Spleen (tissue), 13 donors: ENCODE measurements at places on chromosomes 13 and 19. TPM values are rescaled to one million over a fixed set of nuclear protein-coding genes. Genes with fewer than 3 reads are reported as not detected.

Gene C13orf42
- not detected for total RNA-seq

Gene CGB5
- total RNA-seq = not detected

Gene MEX3D
- total RNA-seq = 11.7 TPM

Gene RNF17
- not detected for total RNA-seq

Gene PCP2
- total RNA-seq = 1.8 TPM

Gene GDF15
- total RNA-seq = 1.9 TPM

Gene REEP6
- total RNA-seq = 1.9 TPM

Gene SIGLEC5
- total RNA-seq = 12.9 TPM

DNA sequence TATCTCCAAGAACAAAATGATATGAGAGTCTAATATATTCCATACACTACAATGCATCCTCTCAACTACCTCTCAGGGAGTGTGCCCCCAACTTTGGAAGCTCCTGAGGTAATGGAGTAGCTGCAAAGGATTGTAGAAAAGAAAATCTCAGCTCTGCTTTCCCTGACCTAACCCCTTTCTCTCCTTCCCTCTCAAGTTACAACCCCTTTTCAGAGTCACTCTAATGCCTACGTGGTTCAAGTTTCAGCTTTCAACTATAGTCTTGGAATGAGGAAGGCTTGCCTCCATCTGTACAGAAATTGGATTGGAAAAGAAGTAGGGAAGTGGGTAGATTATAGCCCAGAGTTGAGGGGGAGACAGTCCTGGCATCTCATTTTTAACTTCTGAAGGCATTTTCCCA is 256.0 kb downstream of the PCDH9 start:
- no peak for DNase-seq

DNA sequence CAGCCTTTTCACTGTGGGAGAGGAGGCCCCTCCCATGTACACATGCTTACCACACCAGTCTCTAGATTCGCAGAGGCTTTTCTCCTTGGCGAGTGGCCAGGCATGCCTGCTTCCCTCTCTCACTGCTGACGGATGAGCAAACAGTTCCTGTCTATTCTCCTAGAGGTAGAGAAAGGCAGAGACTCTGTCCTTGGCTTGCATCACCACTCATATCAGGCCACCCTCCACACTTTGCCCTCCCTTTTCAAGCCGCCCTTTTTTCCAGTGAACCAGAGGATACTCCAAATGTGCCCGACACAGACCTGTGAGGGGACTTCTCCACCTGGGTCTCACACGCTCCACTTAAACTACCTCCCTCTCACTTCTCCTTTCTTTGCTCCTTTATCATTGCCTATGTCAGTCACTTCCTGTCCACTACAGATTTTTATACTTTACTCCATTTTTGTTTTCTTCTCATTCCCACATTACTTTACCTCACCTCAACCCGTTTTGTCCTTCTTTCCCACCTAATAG is 284.6 kb downstream of the DNAJC15 start:
- no peak for DNase-seq

GRCh38 chr13:41370736-41371135 is 59.7 kb downstream of the NAA16 start:
- no peak for DNase-seq

GRCh38 chr19:11091703-11092153 is 2.5 kb downstream of the LDLR start:
- no peak for DNase-seq

- DNase-seq = no peak
These were observed 15.5 kb downstream of the UPF3A start for GRCh38 chr13:114296902-114297301.

DNA sequence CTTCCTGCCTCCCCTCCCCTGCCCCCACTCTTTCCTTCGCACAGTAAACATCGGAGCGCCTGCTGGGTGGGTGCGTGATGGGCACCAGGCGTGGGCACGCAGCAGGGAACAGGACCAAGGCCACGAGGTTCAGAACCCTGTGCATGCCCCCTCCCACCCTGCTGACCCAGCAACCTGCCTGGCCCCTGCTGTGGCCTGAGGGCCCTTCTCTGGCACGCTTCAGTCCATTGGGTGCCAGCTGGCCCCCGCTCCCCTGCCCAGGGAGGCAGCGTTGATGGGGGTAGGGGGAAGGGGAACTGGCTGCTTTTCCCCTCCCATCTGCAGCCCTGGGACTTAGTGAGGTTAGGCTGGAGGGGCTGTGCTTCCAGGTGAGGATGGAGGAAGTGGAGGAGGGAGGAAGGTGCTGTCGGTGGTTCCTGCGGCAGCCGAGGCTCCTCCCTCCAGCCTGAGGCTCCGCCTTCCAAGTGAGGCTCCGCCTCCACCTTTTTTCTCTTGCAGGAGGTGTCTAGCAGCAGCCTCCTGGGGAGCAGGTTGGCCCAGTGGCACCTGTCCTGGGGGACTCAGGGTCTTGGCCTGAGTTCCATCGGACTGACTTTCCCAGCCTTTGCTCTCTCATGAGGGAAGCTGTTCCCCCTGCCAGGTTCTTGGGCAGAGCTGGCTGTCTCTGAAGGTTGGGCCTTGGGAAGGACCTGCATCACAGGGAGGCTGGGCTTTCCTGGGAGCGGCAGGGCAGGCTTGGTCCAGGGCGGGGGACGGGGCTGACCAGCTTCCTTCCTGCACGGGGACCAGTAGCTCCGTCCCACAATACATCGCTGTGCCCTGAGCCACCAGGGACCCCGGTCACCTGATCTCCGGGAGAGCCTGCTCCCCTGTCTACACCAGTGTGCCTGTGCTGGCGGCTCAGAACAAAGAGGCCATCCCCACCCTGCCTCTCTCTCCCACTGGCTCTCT is 7.3 kb downstream of the PIAS4 start:
- DNase-seq = no peak

DNA sequence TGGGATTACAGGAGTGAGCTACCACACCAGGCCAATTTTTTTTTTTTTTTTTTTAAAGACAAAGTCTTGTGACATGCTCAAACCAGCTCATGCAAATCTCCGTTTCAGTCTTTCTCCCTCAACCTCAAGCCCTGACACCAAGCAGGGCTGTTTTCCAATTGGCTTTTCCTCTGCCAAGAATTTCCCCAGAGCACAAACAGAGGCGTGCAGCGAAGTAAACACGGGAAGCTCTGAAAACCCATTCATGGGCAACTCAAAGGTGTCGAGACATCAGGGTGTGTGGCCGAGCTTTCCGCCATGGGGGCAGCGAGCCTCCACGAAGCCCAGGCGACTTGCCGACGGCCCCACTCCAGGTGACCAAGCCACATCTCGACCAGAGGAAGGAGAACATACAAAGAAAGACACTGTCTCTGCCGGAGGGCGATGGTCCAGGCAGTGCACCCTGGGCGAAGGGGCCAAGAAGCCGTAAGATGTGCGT is 70.0 kb downstream of the INSR start:
- DNase-seq = no peak

DNA sequence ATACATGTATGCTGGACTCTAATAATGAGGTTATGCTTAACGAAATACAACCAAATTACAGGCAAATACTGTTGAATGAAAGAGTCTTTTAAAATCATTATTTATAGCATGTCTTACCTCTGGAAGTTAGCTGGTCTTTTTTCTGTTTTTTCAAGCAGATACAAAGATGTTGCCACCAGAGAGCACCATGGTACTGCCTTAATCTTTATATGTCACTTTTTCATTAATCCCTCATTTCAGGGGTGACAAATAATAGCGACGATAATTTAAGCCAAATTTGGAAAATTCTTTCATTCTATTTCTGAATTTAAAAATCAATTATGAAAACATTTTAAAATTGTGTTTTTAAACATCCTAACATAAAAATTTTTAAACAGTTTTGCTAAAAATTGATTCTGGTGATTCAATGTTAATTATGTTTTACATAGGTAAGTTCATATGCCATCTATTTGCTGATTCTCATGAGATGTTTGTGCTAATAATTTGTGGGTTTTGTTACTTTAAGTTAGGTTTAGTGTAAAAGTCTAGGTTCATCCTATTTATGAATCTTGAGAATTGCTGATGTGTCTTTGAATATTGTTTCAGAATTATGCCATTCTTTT is 379.3 kb upstream of the SGCG start:
- DNase-seq = no peak

DNA sequence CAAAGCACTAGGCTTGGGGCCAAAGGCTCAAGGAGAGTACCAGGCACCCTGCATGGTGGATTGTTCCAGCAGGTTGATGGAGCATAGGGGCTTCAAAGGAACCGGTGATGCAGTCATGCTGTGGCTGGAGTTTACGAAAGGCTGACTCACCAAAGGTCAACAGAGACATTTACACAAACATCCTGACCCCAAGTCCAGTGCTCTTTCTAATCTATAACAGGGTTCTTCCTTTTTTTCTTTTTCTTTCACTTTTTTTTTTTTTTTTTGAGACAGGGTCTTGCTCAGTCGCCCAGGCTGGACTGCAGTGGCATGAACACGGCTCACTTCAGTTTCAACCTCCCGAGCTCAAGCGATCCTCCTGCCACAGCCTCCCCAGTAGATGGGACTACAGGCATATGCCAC is 35.6 kb upstream of the TPTE2 start:
- no peak for DNase-seq

- no peak for DNase-seq
These were observed 184.2 kb downstream of the ABCC4 start for GRCh38 chr13:95117092-95117491.

GRCh38 chr13:33111414-33112110 is 95.3 kb downstream of the KL start:
- no peak for DNase-seq

DNA sequence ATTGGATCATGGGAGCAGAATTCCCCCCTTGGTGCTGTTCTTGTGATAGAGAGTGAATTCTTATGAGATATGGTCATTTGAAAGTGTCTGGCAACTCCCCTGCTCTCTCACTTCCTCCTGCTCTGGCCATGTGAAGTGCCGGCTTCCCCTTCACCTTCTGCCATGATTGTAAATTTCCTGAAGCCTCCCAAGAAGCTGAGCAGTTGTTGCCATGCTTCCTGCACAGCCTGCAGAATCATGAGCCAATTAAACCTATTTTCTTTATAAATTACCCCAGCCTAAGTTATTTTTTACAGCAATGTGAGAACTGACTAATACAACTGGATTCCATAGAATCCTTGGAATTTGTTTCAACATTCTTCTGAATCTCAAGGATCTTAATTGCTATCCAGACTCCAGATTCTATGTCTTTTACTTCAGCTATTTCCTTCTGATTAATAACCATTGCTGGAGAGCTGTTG is 328.1 kb downstream of the SLITRK5 start:
- DNase-seq = no peak

DNA sequence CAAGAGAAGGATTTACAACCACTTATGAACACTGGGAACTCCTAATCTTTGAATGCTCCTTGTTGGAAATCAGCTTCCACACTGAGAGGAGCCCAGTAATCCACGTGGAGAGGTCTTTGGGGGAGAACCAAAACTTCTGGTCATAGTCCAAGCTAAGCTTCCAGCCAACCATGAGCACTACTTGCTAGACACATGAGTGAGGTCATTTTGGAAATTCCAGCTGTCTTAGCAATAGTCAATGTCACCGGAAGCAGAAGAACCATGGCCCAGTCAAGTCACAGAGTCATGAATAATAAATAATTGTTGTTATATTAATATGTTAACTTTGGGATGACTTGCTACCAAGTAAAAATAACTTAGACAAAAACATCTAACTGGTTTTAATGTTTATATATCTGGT is 324.9 kb upstream of the SGCG start:
- no peak for DNase-seq

DNA sequence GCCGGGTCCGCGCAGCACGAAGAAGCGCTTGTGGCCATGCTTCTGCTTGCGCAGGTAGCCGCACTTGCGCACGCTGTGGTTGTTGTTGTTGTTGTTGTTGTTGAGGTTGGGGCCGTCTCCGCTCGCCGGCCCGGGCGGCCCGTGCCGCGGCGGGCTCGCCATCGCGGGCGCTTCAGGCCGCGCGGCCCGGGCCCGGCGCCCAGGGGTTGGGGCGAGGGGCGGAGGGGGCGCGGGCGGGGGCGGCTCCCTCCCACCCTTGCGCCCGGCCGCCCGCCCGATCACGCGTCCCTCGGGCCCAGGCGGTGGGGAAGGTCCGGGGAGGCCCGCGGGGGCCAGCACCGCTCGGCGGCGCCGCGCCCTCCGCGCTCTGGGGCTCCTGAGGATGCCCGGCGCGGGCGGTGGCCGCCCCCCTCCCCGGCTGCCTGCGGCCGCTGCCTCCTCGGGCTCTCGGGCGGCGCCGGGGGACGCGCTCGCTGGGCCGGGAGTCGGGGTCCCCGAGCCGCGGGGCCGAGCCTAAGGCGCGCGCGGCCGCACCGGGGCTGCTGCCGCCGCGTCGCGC is 412 bp downstream of the IRS2 start:
- no peak for DNase-seq

GRCh38 chr13:91804724-91805123 is 406.3 kb downstream of the GPC5 start:
- no peak for DNase-seq

- DNase-seq = no peak
These were observed 28.4 kb downstream of the MCF2L start for GRCh38 chr13:112997188-112998130.

GRCh38 chr19:530134-531008 is 1.2 kb upstream of the CDC34 start:
- no peak for DNase-seq

GRCh38 chr19:1105008-1105872 is 1.4 kb downstream of the GPX4 start:
- peak; percentile 88 for DNase-seq

GRCh38 chr19:32324631-32325285 is 20.7 kb upstream of the ZNF507 start:
- DNase-seq = no peak

GRCh38 chr13:71877256-71877653 is 10.3 kb upstream of the DACH1 start:
- DNase-seq = no peak

- no peak for DNase-seq
These were observed 109.7 kb downstream of the NUFIP1 start for GRCh38 chr13:44879452-44880058.

- DNase-seq = no peak
These were observed 10.3 kb downstream of the TMEM272 start for GRCh38 chr13:51834581-51835171.

GRCh38 chr13:111399776-111400538 is 79.5 kb downstream of the TEX29 start:
- peak; percentile 59 for DNase-seq

DNA sequence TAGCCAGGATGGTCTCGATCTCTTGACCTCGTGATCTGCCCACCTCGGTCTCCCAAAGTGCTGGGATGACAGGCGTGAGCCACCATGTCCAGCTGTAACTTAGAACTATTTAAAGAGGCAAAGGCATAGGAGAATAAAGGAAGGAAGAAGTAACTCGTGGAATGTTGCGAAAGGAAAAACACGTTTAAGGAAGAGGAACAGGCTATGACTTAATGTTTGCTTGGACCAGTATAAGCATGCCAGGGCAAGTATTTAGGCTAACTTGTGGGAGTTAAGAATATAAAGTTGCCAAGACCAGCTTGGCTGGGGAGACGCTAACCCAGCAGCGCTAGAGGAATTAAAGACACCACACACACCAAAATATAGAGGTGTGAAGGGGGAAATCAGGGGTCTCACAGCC is 33.5 kb downstream of the ZNF844 start:
- no peak for DNase-seq

GRCh38 chr19:13032837-13033236 is 37.6 kb downstream of the NFIX start:
- DNase-seq = no peak
